Neural progenitor cell (in vitro differentiated cells): ENCODE measurements at places on chromosomes 16 and 17. TPM values are rescaled to one million over a fixed set of nuclear protein-coding genes. Genes with fewer than 3 reads are reported as not detected.

DNA sequence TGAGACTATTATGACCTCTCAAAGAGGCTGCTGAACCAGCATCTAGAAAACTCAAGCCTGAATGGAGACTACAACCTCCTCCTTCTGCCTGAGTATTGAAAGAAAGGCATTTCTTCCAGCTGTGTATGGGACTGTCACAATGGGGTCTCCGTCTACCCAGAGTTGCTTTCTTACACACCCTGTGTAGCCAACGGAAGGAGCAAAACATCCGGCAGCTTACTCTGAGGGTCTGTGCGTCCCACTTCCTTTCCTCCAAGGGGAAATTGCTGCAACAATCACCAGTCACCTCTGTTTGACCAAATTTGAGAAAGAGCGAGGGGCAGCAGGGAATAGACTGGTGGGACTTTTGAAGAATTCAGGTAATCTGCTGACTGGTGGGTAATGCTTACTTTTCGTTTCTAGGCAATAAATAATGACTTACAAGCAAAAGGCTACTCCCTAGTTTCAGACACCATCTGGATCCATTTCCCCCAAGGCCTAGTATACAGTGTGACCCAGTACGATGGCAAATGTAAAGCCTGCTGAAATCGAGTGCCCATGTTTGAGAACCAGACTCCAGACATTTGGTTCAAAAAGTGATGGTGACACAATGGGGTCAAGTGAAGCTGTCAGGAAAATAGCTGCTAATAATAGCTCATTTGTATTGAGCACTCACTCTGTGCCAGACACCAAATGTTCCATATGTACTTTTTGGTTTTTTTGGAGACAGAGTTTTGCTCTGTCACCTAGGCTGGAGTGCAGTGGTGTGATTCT lies 81.7 kb downstream of the YPEL2 start:
- no peak for DNase-seq

- no peak for DNase-seq
Measured at GRCh38 chr16:86965331-86965730, 351.9 kb downstream of the C16orf95 start.

Gene PLA2G10
- total RNA-seq, result not detected in 2 replicates

Gene HASPIN
- total RNA-seq, result 14.8 and 21.2 TPM in 2 replicates

GRCh38 chr17:48489781-48490180 lies 41.0 kb downstream of the HOXB1 start:
- DNase-seq, result peak; percentile 49

GRCh38 chr17:69048634-69049033 lies 12.1 kb downstream of the ABCA9 start:
- DNase-seq, result no peak

DNA sequence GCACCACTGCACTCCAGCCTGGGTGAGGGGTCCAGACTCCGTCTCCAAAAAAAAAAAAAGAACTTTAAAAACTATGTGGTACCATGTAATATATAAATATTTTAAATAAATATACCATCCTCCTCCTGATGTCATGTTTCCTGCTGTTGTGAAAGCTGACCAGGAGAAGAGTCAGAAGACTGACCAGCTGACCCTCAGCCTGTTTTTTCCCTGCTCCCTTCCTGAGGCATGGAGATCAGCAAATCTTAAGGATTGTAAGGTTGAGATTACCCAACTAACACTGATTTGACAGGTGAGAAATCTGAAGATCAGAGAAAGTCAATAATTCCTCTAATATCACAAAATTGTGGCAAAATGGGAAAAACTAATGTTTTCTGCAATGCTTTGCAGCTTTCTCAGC lies 18.1 kb downstream of the NCOR1 start:
- DNase-seq, result no peak

Gene MT1G
- 2.6 TPM in 1 of 2 replicates, not detected in the other for total RNA-seq

DNA sequence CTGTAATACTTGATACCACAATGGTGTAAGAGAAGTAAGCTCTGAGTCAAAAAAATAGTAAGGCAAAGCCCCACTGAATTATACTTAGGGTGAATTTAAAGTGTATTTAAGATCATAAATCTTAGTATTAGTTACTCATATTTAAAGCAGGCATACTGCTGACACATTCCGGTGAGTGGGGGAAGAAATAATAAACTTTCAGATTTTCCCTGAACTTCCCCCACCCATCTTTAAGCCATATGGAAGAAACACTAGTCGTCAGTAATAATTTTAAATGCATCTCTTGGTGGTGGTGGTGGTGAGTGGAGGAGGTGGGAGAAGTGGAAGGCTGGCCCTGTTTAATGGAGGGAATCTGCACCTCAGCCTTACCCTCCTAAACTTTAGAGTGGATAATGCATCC lies 20.5 kb downstream of the MPHOSPH6 start:
- no peak for DNase-seq

GRCh38 chr17:19940722-19941464 lies 36.7 kb downstream of the AKAP10 start:
- no peak for DNase-seq

DNA sequence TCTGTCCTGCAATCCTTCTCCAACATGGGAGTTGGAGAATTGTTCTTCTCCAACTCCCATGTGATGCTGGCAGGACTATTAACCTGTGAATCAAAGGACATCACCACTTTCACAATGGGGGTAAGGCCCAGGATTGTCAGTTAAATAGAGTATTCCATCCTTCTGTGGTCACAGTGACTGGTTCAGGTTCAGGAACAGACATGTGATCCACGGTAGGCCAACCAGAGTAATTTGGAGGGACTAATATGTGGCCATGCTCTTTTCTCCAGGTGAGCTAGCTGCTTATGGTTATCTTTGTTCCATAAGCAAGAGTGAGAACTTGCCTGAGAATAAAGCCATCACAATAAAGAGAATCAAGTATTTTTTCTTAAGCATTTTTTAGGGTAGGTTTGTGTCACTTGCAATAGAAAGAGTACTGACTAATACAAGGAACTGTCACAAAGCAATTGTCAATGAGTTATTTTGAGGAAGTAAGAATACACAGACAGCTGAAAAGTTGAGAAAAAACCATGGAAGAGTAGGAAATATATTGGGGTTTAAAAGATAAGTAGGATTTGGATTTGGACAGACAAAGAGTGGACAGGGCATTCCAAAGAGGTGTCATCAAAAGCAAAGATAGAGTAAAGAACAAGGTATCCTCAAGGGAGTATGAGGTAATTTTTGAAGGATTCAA lies 63.4 kb downstream of the BRIP1 start:
- DNase-seq, result no peak

- no peak for DNase-seq
Measured at GRCh38 chr16:82773018-82773417, 146.2 kb downstream of the CDH13 start.

DNA sequence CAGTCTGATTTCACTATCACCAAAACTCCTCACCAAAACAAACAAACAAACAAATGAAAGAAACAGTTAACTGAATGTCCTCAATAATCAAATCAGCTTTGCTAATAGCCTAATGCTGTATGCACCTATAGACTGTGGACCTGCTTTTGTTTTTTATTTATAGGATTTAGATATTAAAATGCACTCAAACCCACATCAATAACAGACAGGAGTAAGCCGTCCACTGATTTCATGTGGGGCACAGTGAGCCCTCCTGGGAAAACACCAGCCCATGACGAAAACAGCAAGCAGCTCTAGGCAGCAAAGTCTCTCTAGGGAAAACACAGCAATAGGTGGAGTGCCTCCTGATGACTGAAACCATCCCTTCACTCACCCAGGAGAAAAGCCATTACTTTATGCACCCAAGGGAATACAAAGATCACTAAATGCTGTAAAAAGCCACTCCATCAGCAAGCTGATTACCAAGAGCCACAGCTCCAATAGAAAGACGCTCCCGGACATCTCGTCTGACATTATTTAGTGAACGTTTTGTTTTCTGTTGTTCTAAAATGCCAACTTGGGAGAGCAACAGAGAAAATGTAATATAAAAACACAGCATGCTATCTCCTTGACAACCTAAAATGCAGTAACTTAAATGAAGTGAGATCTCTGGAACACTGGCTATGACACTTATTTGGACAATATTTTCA lies 47.8 kb downstream of the ANKFY1 start:
- no peak for DNase-seq

DNA sequence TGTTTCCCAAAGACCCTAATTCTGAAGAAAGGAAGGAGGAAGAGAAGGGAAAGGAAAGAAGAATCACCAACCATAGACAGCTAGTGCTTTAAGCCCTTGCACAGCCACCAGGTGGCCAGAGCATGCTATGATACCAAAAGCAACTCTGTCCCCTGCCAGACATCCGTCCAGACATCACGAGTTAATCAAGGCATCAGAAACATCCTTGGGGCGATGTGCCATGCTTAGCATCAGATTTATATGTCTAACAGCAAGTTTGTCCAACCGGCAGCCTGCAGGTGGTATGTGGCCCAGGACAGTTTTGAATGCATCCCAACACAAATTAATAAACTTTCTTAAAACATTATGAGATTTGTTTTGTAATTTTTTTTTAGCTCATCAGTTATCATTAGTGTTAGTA lies 2.9 kb upstream of the CRYBA1 start:
- DNase-seq, result peak; percentile 46

Gene TSPOAP1
- total RNA-seq, result 13.8 and 48.7 TPM in 2 replicates

- DNase-seq, result no peak
Measured at GRCh38 chr17:28956861-28957260, 5.5 kb upstream of the PHF12 start.

DNA sequence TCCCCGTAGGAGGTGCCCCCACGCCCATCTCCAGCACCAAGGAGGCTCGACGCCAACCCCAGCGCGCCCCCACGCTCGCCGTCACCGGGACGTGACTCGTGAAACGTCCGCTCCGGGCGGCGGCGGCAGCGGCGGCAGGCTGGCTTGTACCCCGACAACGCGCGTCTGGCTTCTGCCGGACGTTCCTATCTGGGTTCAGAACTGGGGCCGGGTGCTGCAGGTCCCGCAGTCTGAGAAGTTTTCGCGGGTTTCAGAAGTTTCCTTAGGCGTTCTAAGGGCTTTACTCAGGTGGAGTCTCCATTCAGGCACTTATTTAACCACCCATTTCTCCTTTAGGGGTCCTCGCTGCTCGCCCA lies 672 bp upstream of the ALKBH5 start:
- no peak for DNase-seq

DNA sequence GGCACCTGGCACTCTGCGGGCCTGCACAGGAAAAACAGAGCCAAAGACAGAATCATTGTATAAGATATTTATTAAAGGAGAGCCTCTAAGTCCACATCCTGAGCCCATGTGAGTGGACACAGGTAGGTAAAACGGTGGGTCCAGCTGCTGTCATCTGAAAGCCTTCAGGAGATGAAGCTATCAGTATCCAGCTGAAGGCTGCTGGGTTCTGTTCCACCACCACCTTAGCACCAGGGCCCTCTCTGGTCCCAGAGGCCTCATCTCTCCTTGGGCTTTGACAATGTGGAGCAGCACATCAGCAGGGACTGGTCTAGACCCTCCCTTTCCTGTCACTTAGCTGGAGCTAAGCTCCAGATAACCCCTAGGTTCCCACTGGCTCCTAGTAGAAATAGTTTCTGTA lies 7.3 kb downstream of the TMEM106A start:
- DNase-seq, result no peak

- DNase-seq, result peak; percentile 48
Measured at GRCh38 chr16:89687092-89687940, 827 bp downstream of the CDK10 start.

GRCh38 chr16:80540516-80541305 lies at the start of gene DYNLRB2:
Gene DYNLRB2, plus strand, starts transcription at chr16:80540993. Its CDS starts 84 bp downstream, at chr16:80541077.
- peak; percentile 94 for DNase-seq

DNA sequence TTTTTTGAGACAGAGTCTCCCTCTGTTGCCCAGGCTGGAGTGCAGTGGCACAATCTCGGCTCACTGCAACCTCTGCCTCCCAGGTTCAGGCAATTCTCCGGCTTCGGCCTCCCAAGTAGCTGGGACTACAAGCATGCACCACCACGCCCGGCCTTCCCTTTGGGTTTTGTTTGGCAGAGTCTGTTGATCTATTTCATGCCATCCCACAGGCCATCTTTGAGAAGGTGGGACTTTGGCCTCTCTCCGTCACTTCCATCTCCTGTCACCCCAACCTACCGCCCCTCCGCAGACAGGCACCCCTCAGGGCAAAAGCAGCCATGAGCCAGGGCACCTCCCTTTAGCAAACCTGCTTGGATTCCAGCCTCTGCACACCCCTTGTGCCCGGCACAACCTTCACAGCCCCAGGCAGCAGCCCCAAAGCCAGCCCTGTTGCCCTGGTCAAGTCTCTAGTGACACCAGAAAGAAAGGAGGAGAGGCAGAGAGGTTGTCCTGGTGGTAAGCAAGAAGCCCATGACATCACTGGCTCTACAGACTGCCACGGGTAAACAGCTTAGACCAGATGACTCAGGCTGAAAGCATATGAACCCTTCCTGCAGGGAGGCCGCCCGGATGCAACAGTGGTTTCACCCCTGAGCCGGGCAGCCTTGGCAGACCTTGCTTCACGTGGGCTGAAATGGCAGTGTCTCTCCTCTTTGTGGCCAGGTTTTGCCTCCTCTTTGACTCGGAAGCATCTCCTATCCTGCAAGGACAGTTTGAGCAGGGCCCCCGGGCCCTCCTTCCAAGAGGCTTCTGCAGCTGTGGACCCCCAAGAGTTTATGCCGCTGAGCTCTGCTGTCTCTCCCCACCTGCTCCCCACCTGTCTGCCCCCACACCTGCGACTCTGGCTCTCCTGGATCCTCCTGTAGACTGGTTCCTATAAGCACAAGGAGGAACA lies 8.1 kb upstream of the TIMP2 start:
- DNase-seq, result no peak

DNA sequence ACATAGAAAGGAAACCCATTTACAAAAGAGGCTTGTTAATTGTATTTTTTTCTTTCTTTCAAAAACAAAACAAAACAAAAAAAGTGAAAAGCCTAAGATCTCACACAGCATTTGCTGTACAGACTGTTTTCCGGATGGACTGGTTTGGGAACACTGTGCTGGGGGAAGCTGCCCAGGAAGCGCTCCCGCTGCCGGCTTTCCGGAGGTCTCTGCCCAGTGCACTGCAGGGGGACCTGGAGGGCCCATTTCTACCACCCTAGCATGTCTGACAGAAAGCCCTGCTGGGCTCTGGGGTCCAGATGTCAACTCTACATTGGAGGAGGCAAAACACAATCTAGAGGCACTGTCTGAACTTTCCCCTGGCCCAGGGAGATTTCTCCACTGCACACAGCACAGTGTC lies 26.3 kb upstream of the CLEC18B start:
- DNase-seq, result no peak

GRCh38 chr16:83513008-83513755 lies 294.6 kb upstream of the HSBP1 start:
- no peak for DNase-seq

Gene NXN
- 35.9 and 69.4 TPM in 2 replicates for total RNA-seq

- DNase-seq, result no peak
Measured at GRCh38 chr17:35630530-35631148, 43.5 kb downstream of the AP2B1 start.

GRCh38 chr17:38701504-38702165 lies 3.4 kb upstream of the MLLT6 start:
- DNase-seq, result no peak

- DNase-seq, result no peak
Measured at GRCh38 chr17:56305007-56305406, 151.7 kb downstream of the ANKFN1 start.

DNA sequence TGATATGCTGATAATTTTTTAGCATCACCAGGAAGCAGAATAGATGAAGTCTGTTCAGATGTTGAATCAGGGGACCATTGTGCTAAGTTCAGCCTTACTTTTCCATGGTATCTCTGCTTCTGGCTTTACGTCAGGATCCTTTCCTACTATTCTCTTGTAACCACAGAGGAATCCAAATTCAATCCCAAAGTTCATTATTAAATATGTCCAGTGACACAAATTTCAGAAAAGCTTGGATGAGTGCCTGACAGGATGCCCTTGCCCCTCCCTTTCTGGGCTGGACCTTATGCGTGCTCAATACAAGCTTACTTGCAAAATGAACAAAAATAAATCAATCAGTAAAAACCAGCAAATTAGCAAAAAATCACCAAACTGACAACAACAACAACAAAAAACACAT lies 37.6 kb upstream of the ADORA2B start:
- DNase-seq, result no peak

Gene RAC3
- total RNA-seq, result 31.6 and 81.2 TPM in 2 replicates

Gene C17orf58
- total RNA-seq, result 34.3 and 43.9 TPM in 2 replicates

Gene TBC1D16
- total RNA-seq, result 21.2 and 34.8 TPM in 2 replicates
